ENCODE measurements at places on chromosomes 6 and 20.
A peak's percentile ranks its signal among the peaks of the same experiment; 100 is the strongest.

DNA sequence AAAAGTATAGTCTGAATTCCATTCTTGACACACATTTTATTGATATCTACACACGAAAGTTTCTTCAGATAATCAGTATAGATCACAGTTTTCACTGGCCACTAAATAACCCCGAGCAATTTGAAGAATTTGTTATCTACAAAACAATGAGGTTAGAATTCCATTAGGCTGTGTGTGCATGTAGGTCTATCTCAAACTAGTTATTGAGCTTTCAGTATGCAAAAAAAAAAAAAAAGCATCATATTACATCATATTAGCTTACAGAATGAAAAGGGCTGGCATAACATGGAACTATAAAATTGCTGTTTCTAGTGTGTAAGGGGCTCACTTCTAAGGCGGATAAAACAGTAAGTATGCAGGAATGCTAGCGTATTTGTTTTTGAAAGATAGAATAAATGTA is 59.5 kb upstream of the ADGRG6 start:
- no peak for DNase-seq

- no peak for DNase-seq
Measured at GRCh38 chr6:85490516-85491248, 40.8 kb downstream of the NT5E start.

DNA sequence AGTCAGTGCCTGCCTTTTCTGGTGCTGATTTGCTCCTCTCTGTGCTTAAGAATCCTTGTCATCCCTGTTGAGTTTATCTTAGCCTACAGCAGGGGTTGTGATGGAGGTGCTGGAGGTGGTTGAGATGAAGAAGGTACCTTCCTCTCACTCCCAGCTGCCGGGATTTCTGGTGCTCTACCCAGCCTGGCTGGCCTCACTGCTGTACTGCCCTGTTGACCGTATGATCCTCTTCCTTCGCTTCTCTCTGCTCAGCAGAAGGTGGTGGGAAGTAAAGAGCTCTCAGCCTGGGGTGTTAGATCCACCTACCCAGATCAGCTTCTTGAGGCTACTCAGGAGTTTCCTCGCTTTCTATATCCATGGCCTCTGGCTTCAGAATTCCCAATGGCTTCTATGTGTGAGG is 101.0 kb upstream of the NXT1 start:
- DNase-seq: no peak

DNA sequence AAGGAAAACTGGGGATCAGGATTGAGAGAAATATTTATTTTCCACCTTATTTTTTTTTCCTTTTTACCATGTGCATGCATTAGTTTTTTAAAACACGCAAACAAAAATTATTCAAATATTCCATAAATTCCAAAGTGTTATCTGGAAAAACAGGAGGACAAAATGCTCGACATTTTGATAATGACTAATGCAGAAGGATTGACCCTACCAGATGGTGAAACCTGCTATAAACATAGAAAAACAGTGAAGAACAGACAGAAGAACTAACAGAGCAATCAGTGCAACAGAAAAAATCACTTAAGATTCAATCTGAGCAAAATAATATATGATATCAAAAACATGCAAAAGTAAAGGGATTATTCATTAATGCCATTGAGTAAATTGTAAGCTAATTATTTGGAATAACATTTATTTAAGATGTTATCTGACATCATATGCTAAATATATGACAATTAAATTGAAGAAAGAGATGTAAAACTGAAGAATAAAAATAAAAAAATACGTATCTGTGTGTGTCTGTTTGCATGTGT is 218.4 kb downstream of the LMBRD1 start:
- no peak for DNase-seq

DNA sequence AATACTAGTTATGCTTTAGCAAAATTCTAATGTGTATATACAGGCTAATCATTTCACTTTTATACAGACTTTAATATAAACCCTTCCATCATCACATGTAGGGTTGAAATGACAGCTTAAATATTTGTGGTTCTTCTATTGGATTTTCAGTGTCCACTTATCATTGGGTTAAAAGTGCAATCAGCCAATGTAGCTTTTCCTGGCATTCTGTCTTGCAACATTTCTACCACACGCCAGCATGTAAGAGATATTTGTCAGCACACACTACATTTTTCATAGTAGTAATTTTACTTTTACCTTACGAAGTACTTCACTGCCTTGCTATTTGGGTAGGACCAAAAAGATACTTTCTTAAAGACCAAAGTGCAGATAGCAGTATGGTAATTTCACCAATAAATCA is 252.0 kb downstream of the TBX18 start:
- DNase-seq: no peak

DNA sequence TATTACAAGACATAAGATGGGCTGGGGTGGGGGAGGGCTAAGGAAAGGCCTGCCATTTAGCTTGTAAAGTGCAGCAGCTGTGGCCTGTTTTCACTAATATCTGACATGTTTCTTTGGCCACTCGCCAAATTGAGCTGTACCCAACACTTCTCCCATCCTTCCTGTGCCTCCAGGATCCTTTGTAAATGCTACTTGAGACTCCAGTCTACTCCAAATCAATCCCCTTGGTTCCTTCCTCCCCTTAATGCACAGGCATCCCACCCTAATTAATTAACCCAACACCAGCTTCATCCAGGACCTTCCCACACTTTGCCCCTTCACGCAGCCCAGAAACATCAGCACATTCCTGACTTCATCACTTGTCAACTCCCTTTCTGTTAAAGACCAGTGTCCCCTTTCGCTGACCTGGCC is 55.0 kb upstream of the TCF21 start:
- DNase-seq: no peak

- no peak for DNase-seq
Measured at GRCh38 chr6:27894839-27895762, 17.1 kb downstream of the OR2B2 start.

DNA sequence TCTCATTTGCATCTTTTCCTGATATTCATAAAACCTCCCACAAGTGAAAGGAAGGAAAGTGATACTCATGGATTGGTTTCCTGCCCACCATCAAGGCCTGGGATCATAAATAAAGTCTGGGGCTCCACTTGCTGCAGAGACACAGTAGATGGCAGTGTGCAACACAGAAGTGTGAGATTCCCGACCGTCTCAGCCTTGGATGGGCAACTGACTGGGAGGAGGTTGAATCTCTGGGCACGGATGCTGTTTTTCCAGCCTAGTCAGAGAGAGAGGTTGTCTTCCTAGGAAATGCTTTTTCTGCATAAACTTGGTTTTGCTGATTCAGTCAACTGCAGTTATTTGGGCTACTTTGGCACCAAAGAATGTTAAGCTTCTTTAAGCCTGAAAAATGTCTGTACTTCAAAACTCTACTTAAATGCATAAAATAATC is 9.9 kb upstream of the RFPL4B start:
- no peak for DNase-seq

DNA sequence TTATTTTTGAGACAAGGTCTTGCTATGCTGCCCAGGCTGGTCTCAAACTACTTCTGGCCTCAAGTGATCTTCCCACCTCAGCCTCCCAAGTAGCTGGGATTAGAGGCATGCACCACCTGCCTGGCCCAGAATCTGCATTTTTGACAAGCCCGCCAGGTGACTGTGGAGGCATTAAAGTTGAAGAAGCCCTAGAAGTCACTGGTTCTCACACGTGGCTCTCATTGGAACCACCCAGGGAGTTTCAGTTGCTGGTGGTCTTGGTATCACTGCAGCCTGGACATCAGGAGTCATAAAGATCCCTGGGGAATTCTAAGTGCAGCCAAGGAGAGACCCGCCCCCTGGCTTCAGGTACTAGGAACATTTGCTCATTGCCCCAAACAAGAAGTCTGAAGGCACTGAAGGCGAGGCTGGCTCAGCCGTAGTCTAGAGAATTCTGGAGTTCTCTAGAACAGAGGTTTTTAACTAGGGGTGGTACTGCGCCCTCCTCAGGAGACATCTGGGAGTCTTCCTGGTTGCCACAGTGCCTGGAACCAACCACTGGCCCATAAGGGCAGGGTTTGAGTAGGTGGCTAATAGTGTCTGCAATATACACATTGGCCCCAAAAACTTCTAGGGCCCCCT is 182.8 kb downstream of the ZMYND8 start:
- DNase-seq: no peak

- no peak for DNase-seq
Measured at GRCh38 chr6:35486005-35486925, 10.6 kb downstream of the TEAD3 start.

GRCh38 chr20:13839421-13840092 is 54.7 kb downstream of the NDUFAF5 start:
- DNase-seq: no peak

DNA sequence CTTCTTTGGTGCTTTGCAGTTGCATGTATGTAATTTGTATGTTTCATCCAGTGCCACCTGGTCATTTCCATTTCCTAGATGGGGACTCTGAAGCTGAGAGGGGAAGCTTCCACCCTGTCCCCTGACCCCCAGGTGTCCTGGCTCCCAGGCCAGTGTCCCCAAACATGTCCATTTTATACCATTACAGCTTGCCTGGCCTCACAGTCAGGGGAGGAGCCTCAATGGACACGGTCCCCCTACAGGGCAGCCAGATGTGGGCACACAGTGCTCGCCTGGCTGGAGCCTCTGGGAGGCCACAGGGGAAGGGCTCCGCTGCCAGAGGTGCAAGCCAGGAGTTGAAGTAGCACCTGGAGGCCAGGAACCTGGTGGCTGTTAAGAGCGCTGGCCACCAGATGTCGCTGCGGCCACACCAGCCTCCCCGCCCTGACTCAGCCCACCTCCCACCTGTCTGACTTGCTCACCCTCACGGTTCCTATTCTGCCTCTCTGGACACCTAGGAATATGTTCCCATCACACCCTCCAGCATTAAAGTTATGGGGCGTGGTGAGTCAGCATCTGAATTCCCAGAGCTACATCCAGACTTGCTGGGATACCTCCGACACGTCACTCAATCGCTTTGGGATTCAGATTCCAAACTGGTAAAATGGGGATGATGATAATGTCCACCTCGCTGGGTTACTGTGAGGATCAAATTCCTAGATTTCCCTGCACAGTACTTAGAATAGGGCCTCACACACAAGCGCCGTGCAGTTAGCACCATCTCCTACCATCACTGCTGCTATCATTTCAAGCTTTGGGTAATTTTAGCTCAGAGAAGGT is 107.4 kb downstream of the SULF2 start:
- peak; percentile 59 for DNase-seq

- DNase-seq: no peak
Measured at GRCh38 chr20:3706774-3707507, 5.5 kb downstream of the SIGLEC1 start.

- no peak for DNase-seq
Measured at GRCh38 chr6:32327103-32327502, 44.6 kb downstream of the TSBP1 start.

DNA sequence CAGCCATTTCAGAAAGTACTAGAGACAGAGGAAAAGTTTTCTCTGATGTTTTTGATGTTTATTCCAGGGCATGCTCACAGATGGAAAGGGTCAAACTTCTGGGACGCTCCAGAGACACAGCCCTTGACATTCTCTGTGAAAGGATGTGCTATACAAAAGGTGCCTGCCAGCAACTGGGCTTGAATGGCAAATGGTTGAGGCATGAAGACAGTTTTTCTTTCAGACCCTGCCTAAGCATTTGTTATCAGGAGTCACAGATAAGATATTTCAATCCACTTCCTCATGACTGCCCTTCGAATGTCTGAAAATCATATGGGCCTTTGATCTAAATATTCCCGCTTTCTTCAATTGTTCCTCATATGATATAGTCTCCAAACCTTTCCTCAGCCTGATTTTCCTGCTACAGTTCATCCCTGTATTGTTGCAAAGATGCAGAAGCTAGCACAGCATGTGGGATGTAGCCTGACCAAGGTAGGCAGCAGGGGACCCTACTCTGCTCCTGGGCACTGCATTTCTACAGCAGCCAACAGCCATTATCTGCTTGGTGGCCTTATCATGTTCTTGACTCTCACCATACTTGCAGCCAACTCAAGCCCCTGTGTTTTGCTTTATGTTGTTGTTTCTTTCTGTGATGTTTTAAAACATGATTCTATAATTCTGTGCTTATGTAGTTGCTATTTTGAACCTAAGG is 14.6 kb upstream of the TXLNB start:
- DNase-seq: no peak

DNA sequence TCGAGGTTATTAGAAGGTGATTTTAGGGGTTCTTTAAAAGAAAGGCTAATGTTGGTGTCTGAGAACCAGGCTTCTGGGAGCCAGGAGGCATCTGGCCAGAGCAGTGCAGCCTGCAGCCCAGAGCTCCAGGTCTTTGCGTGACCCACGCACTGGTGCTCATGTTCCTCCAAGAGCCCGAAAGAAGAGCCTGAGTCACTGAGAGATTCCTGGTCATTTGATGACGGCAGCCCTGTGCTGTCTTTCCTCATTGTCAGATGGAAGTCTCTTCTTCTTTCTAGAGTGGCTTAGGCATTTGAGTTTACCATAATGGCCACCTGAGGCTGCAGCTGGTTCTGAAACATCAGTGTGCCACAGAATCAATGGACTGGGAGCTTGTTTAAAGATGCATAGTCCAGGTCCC is 46.4 kb downstream of the CD109 start:
- DNase-seq: no peak

DNA sequence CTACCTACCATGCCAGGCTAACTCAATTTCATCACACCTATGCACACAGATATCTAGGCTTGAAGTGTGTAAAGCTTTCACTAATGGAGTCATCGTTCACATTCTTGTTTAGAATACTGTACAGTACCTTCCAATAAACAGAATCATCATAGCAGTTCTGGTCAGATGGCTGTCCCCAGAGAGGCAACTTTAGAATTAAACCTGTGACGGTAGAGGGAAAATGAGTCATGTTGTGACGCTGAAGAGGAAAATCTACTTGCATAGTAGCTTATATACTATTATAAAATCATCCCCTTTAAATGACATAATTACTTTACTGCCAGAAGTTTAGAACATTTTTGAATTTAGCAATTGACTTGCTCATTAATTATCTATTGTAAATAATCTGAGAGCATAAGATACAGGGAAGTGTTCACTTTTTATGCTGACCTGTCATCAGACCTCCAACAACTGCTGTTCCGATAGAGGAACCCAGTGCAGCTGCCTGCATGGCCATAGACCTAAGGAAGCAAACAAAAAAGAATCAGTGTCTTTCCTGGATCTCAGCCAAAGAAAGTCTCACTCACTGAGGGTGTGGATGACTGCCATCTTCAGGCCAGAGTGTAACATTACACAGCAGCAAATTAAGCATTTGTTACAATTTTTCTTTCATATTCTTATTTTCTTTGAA is 29.8 kb downstream of the RHAG start:
- DNase-seq: peak; percentile 7

DNA sequence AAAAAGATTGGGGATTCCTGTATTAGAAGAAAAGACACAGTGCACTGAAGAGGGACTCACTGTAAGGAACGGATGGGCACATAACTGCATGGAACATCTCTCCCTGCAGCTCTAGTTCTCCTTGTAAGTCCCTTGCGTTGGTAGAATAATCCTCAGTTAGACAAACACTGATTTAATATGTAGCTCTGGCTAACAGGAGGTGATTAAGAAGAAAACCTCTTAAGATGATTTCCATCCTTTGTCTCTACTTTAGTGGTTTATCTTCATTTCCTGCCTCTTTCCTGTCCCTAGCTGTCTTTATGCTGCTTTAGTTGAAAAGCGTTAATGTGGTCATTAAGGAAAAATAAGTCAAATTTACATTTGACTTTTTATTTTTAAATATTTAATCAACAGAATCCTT is 86.6 kb downstream of the SLC16A10 start:
- DNase-seq: no peak

GRCh38 chr6:67629258-67629657 is 1005.8 kb upstream of the ADGRB3 start:
- no peak for DNase-seq

- DNase-seq: no peak
Measured at GRCh38 chr6:150934380-150934779, 68.9 kb downstream of the MTHFD1L start.

GRCh38 chr6:38185244-38185643 is 365.7 kb downstream of the ZFAND3 start:
- DNase-seq: no peak

- no peak for DNase-seq
Measured at GRCh38 chr20:10861090-10861489, 187.3 kb upstream of the JAG1 start.
